ENCODE measurements at places on chromosomes 11 and 22.

GRCh38 chr22:37917874-37918548 is 11.9 kb downstream of the MICALL1 start:
- DNase-seq = no peak

GRCh38 chr11:119722281-119722794 is 6.7 kb downstream of the NECTIN1 start:
- DNase-seq = no peak

DNA sequence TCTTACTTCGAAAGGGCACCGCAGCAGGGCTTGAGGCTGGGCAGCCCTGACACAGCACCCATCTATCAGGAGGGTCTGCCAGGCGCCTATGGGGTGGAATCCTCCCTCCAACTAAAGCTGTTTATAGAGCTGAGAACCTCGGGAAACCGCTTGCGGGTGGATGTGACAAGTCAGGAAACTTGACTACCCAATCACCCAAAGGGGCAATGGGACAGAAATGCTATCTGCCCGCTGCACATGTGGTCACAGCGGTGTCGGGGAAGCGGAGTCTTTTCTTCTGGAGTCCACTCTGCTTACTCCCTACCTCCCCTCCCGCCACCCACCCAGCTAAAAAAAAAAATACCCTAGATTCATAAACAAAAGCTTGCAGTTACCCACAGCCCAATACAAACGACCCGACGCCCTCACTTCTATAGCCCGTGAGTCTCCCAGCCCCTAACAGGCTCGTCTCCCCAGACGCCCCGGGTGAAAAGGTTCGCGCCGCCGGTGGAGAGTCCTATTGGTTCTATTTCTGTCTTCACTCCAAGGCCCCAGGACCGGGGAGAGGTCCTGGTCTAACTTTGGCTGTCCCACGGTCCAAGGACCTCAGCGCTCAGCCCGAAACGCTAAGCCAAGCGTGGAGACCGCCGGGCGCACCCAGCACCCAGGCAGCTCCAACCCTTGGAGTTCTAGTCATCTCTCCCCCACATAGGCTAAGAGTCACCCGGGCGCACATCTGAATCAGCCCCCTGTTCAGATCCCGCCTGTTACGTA is 1.4 kb downstream of the TRPC6 start:
- DNase-seq = peak; percentile 13

GRCh38 chr22:50545522-50546325 is at the start of gene KLHDC7B:
TSS of gene KLHDC7B (plus strand) at chr22:50545899. CDS start at chr22:50546244, 345 bp downstream.
- no peak for DNase-seq

GRCh38 chr11:16923987-16924386 is 90.2 kb downstream of the PLEKHA7 start:
- no peak for DNase-seq

DNA sequence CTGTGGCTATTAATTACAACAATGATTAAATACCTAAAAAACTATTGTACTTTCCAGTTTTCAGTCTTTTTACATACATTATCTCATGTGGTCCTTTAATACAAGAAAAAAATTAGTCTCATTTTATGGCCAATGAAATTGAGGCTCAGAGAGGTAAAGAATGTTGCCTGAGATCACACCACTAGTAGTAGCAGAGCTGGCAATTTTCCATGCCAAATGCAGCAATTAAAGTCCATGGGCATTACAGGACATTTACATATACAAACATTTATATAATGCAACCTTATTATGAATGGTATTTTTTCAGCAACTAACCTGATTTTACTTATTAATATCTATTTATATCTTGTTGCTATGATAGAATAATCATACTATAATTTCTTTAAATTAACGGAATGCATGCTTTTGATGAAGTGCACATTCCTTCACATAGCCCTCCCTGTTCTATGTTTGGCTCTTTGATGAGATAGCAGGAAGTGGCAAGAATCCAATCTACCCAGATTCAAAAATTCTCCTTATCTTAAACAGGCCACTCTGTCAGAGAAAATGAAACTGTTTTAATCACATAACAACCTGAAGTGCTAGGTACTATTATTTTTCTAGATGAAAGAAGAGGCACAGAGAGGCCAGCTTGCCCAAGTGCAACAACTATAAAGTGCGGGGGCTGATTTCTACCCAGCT is 120.9 kb upstream of the LDLRAD3 start:
- no peak for DNase-seq

- DNase-seq = no peak
These were observed 25.3 kb downstream of the SIK2 start for GRCh38 chr11:111627591-111627990.

DNA sequence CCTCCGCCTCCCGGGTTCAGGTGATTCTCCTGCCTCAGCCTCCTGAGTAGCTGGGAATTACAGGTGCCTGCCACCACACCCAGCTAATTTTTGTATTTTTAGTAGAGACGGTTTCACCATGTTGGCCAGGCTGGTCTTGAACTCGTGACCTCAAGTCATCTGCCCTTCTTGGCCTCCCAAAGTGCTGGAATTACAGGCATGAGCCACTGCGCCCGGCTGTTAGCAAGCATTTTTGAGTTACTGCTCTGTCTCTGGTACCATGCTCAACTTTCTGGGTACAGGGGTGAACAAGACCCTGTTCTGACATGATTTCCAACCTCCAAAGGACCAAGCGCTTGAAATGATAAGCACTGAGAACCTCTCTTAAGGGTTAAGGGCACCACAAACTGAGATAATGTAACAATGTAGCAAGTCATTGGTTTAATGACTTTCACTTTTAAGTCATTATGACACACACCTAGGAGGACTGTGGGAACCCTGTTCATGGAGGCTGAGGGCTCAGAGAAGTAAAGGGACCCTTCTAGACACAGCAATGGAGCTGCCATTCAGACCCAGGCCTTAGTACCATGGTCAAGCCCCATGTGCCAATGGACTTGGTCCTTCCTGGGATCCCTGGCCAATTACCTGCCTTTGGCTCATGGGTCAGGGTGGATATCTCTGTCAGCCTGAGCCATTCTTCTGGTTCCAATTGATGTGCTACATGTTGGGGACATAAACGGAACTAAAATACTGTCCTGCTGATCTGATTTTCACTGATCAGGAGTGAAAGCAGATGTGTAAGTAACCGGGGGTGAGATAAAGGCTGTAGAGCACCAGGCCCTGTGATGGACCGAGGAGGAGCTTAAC is 11.6 kb downstream of the SLC3A2 start:
- no peak for DNase-seq

- peak; percentile 86 for DNase-seq
These were observed 455.8 kb downstream of the MIAT start for GRCh38 chr22:27113211-27113635.

- DNase-seq = no peak
These were observed 40.8 kb downstream of the GRAMD1B start for GRCh38 chr11:123470842-123471241.

DNA sequence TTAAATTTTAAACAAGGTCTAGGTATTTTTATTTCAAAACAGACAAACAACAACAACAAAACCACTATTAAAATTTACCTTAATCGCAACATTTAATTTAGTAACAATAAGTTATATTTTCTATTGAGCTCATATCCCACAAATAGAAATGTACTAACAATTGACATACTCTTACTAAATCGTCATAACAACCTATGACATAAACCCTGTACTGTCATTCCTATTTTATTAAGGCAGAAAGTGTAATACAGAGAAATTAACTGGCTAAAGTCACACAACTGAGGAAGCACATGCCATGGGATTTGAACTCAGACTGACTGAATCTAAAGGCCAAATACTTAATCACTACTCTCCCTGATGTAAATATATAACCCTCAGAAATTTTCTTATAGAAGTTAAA is 3.0 kb downstream of the KIF18A start:
- DNase-seq = no peak

DNA sequence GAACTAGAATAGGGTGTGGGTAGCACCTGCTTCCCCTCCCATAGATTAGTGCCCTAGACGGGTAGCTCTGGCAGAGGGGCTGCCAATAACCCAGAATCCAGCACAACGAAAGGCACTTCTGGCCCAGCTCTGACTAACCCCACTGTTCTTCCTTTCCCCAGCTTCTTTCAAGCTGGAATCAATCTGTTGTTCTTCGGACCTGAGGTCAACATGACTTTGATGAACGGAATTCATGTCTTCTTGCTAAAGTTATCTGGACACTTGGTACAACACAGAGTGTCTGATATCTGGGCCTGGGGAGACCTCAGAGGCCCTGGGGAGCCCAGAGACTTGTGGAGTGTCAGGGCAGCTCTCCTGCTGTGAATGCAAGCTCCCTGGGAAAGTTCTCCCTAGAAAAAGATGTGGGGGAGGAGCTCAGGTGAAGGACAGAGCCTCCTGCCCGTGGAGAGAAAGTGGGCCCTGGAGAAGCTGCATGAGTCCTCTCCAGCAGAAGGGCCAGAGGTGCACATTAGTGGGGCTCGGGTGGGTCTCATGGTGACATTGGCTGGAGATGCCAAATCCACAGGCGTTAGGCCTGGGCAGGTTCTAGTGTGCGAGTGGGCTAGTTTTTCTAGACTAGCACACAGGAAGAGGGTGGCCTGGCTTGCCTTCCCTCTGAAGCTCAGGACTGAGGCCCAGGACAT is 6.3 kb downstream of the KCNJ11 start:
- peak; percentile 55 for DNase-seq

GRCh38 chr11:123111465-123111864 is 49.5 kb upstream of the HSPA8 start:
- peak; percentile 77 for DNase-seq

GRCh38 chr11:129412494-129412893 is 36.8 kb downstream of the BARX2 start:
- DNase-seq = no peak

- DNase-seq = no peak
These were observed 3.5 kb upstream of the COX8A start for GRCh38 chr11:63970902-63971301.

DNA sequence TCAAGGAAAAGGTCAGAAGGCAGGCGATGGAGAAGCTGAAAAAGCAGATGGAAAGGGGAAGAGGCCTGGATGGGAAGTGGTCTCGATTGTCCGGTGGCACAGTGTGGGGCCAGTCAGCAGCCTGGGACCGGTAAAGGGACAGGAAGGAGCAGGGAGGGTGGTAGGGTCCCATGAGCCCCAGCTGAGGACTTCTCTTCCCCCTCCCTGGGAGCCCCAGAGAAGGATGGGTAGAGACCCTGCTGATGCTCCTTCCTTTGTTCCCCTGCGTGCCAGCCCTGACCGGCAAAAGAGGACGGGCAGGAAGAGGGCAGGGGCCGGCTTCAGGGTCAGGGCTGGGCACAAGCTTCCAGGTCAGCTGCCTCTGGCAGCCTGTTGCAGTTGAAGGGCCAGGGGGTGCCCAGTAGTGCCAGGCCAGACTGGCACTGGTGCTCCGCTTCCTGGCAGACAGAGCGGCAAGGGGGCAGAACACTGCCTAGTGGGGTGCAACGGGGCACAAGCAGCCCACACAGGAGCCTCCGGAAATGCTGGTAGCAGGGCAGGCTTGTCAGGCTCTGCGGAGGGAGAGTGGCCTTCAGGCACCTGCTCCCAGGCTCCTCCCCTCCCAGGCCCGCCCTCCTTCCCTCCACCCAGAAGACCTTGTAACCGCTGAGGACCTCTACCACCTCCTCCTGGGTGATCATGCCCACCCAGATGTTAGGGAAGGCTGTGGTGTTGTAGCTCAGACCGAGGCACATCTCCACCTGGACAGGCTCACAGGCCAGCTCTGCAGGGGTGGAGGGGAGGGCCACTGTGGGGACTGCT is 739 bp upstream of the C1QTNF5 start:
- DNase-seq = no peak

DNA sequence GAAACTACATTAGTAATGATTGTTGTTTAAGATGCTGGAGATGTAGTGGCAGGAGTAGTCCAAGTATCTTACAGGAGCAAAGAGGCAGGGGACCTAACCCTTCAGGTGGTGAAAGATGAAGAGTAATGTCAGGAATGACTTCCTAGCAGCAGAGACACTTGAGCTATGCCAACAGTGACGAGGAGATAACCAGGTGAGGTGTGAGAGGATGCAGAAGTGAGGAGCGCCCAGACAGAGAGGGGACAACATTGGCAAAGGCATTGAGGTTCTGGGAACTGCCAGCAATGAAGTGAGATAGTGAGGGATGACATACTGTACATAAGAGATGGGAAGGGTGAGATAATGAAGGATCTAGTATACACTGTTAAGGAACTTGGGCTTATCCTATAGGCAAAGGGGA is 95.8 kb downstream of the NCAM1 start:
- DNase-seq = no peak

DNA sequence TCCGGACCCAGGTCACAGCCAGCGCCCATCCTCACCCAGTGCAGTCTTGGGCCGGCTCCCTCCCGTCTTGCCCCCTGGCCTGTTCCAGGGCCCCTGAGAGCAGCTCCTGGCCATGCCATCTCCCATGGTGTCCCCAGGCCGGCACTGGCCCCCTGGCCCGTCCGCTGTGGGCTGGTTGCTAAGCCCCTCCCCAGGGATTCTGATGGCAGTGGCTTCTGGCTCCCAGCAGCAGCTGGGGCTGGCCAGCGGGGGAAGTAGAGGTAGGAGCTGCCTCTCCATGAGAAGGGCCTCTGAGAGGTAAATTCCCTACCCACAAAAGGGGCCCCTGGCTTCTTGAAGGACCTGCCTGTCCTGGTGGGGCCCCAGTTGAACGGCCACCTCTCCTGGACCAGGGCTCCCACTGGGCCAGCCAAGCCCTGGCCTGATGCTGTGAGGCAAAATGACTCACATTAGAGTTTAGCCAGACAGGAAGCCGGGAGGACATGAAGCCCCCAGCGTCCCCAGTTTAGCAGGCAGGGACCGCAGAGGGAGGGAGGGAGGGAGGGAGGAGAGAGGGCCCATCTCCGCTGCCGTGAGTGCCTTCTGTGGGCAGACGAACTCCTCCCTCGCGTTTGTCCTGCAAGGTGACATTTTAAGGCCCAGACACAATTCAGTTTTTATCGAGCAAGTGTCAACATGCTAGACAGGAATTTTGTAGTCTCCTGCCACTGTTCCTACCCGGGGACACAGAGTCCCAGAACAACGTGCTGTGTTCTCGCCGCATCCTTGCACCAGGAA is 32.9 kb upstream of the GAL start:
- DNase-seq = peak; percentile 40

- DNase-seq = no peak
These were observed 7.7 kb upstream of the TCF20 start for GRCh38 chr22:42277988-42278776.

DNA sequence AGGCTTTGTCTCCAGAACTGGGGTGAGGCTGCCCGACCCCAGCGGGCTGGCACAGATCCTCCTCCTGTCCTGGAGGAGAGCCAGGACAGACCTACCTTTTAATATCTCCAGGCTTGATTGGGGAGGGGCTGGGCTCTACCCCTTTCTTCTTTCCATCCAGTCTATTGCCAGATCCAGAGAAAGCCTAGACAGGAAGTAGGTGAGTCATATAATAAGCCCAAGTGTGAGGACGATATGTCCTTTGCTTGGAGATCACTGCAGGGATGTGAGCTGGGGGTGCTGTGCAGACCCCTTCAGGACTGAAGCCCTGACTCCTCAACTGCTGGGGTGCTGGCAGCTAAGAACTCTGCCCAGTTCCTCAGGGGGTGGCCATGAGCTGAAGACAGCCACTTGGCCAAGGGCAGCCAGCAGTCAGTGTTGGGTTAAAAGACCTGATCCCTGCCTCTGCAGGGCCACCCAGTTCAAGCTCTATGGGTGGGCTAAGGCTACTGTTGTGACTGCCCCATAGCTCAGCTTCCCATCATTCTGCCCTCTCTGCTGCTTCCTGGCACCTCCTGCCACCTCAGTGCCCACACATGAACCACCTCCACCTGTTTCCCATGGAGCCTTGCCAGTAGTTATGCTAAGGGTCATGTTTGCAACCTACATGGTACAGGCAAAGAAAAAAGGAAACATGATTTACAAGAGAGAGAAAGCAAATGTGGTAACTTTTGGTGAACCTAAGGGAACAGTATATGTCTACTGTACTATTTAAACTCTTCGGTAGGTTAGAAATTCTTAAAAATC is 8.3 kb upstream of the C22orf39 start:
- DNase-seq = peak; percentile 49
